ENCODE measurements at places on chromosomes 7 and 10. TPM values are rescaled to one million over a fixed set of nuclear protein-coding genes. Genes with fewer than 3 reads are reported as not detected.

Gene AKR1E2
- total RNA-seq, result 31.5 TPM

Gene GNGT1
- total RNA-seq, result not detected

Gene SUN3
- not detected for total RNA-seq

GRCh38 chr10:74502963-74503608 is 323.3 kb upstream of the KAT6B start:
- peak; percentile 23 for DNase-seq

DNA sequence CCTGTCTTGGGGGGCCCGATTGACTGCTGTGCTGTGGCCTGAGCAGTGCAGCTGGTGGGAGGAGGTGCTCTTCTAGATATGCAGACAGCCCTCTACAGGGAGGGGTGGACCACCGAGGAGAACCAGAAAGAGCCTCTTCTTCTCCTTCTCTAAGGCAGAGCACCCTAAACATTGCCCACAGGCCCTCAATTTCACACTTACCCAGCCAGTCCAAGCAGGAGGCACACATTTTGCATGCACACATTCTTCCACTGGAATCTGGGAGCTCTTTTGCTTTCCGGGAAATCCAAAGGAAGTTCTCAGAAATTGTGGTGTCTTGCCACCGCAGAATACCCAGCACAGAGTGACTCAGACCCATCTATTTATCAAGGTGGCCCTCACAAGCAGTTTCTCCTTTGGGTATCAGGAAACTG is 45.8 kb downstream of the EEPD1 start:
- DNase-seq, result no peak

DNA sequence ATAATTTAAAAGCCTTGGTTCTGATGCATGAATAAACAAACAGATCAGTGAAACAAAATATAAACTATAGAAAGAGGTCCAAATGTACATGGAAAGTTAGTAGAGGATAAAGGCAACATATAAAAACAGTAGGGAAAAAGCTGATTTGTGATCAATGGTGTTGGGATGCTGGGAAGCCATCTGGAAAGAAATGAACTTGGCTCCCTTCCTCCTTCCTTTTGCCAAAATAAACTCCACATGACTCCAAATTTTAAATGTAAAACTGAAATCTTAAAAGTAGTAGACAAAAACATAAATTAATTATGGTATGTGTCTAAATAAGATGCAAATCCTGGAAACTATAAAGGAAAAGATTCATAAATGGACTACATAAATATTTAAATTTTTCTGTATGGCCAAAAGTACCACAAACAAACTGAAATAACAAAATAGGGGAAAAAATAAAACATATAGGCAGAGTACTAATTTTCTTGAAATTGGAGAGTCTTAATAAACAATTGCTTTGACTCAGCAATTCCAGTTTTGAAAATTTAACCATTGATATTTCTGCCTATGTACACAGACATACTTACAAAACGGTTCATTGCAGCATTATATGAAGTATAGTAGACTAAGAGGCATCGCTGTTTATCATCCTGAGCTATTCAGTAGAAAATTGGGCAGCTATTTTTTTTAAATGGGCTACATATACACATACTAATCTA is 77.0 kb upstream of the TRIM24 start:
- DNase-seq, result no peak

GRCh38 chr10:96846395-96846794 is 14.3 kb downstream of the LCOR start:
- no peak for DNase-seq

DNA sequence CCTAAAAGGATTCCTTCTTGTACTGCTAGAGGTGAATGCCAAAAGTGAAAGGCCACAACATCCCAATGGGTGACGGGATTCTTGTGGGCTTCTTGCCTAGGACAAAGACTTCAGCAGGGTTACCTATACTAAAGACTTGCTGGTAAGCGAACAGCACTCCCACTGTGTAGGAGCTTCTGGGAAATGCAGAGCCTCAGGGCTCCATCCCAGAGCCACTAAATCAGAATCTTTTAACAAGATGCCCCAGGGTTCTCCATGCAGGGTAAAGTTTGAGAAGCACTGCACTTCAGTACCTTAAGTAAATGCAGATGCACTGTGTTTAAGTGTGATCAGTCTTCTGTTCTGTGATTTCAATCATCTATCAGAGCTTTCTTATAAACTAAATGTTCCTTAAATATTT is 266.9 kb upstream of the KLF14 start:
- no peak for DNase-seq

- no peak for DNase-seq
Measured at GRCh38 chr10:101614663-101615524, 26.8 kb downstream of the DPCD start.

DNA sequence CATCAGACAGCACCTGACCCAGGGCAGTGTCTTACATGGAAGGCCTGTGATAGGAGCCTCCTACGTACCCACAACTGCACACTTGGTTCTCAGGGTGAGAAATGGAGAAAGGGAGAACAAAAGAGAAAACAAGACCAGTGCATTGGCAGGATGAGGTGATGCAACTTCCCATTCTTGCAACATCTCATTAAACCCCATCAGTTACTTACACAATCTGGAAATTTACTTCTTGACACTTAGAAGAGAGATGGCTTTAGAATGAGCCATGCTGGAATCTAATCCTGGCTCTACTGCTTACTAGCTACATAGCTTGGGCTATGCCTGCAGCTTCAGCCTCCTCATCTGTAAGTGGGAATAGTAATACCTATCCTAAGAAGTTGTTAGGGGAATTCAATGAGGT is 391.7 kb downstream of the KCNMA1 start:
- DNase-seq, result no peak
